Daoy (cell line): ENCODE measurements at places on chromosomes 12 and 14.

GRCh38 chr12:123491056-123491455, 33.1 kb downstream of the SNRNP35 start:
- DNase-seq, result no peak

GRCh38 chr12:83083616-83084015, 396.9 kb downstream of the TMTC2 start:
- DNase-seq, result no peak

DNA sequence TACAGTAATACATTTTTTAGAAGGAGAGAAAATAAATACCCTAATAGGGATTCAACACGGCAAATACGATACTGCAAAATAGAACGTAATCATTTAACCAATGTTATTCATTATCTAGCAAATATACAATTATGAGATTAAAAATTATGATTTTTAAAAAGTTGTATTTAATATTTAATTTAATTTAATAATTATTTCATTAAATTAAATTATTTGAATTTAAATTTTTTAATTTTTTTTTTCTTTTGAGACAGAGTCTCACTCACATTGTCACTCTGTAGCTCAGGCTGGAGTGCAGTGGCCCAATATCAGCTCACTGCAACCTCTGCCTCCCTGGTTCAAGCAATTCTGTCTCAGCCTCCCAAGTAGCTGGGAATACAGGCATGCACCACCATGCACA, 42.0 kb downstream of the GXYLT1 start:
- no peak for DNase-seq

DNA sequence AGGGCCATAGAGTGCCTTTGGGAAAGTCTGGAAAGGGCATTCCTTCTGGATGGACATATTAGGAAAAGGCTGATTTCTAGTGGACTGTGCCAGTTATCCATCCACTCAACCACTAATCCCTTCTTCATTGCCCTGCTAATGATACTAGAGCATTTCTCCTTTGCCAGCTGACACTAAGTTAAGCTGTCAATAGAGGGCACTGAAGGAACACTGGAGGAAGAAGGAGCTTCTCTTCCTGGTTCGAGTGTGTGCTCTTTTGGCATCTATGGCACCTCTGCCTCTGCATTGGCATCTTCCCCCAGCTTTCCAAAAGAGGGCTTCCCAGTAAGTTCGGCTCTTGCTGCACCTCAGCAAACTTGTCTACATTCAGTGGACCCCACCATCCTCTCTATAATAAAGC, 165.4 kb downstream of the DERA start:
- peak; percentile 32 for DNase-seq

DNA sequence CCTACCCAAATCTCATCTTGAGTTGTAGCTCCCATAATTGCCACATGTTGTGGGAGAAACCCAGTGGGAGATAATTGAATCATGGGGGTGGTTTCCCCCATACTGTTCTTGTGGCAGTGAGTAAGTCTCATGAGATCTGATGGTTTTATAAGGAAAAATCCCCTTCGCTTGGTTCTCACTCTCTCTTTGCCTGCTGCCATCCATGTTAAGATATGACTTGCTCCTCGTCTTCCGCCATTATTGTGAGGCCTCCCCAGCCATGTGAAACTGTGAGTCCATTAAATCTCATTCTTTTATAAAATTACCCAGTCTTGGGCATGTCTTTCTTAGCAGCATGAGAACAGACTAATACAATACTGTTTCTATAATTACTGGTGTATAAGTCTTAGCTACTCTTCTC, 6.5 kb upstream of the BCAT1 start:
- DNase-seq, result peak; percentile 37

DNA sequence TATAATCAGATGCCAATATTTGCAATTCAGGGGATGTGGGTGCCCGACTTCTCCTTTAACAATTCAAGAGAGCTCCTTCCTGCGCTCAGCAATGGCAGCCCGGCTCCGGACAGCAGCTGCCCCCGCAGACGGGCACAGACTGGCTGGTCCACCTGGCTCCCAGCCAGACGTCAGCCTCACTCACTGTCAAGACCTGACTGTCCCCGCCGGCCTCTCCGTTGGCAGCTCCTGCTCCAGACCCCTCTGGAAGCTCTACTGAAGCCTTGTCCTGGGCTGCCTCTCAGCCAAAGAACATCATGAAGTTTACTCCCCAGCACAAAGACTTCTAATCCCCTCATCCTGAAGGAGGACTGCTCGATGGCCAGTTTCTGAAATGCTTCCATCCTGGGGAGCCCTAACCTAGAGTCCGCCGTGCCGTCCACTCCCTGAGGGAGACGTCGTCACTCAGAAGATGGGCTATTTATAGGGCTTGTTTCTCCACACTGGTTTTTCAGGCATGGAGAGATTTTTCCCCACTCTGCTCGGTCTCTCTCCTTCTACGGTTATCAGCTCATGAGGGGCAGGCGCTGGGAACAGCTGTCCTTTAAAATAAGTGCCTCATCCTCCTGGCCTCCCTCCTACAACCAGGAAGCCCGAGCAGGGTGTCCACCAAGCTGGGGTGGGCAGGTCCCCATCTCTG, 126.2 kb downstream of the RFLNA start:
- no peak for DNase-seq

DNA sequence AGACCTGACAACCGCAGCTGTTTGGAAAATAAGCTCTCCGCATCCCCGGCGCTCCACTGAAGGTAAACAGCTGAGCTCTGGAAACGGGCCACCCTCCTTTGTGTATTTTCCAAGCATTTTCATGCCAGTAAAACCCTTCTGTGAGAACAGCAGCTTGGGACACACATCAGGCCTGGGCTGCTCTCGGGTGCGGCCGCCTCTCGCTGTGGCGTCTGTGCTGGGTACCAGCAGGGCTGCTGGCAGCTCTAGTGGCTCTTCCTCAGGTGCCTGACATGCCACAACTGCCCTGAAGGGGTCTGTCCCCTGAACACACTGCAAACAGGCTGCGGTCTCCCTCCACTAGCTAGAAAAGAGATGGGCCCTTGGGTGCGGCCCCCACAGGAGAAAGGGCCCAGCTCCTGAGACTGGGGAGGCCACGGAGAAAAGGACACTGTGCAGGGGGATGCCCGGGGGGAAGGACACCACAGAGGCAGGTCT, 96.3 kb downstream of the ITPK1 start:
- no peak for DNase-seq

GRCh38 chr12:32820376-32820931, 64.8 kb upstream of the YARS2 start:
- DNase-seq, result no peak

DNA sequence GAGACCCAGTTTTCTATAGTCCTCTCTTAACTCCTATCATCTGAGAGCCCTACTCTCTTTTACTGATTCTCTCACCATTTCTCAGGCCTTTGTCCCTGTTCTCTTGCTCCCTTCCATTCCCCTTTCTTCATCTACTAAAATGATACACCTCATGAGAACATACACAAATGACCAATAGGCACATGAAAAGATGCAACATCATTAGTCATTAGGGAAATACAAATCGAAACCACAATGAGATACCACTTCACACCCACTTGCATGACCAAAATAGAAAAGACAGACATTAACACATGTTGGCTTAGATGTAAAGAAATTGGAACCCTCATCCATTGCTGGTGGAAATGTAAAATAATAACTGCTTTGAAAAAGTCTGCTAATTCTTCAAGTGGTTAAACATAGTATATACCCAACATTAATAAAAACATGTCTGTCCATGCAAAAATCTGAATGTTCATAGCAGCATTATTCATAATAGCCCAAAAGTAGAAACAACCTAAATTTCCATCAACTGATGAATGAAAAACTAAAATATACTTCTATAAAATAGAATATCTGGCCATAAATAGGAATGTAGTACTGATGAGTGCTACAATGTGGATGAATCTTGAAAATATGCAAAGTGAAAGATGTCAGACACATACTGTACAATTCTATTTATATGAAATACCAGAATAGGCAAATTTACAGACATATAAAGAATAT, 66.0 kb downstream of the DENND5B start:
- DNase-seq, result peak; percentile 60
